ENCODE measurements at places on chromosomes 5 and 9.
A peak's percentile ranks its signal among the peaks of the same experiment; 100 is the strongest.

- peaks cover 51% of the 10 kb centered on the region for H3K36me3 ChIP-seq
- H3K4me1 ChIP-seq = peaks cover 20% of the 10 kb centered on the region
- H3K27ac ChIP-seq = no peak overlapping the region
These were observed 47.7 kb downstream of the CAMK4 start for GRCh38 chr5:111271885-111272284.

GRCh38 chr5:124888050-124888506 is 141.6 kb upstream of the ZNF608 start:
- no peaks in the 10 kb centered on the region for H3K4me1 ChIP-seq
- H3K27ac ChIP-seq = no peak overlapping the region
- H3K27me3 ChIP-seq = no peaks in the 10 kb centered on the region
- H3K4me3 ChIP-seq = no peak overlapping the region
- no peaks in the 10 kb centered on the region for H3K36me3 ChIP-seq

GRCh38 chr5:143571642-143572624 is 168.4 kb upstream of the NR3C1 start:
- no peak overlapping the region for H3K4me3 ChIP-seq
- DNase-seq = no peak
- H3K4me1 ChIP-seq = no peaks in the 10 kb centered on the region

- H3K4me3 ChIP-seq = no peak overlapping the region
- DNase-seq = no peak
- no peaks in the 10 kb centered on the region for H3K36me3 ChIP-seq
- H3K4me1 ChIP-seq = no peaks in the 10 kb centered on the region
- H3K27me3 ChIP-seq = no peaks in the 10 kb centered on the region
- H3K27ac ChIP-seq = no peak overlapping the region
These were observed 160.6 kb downstream of the IZUMO3 start for GRCh38 chr9:24385077-24385476.

DNA sequence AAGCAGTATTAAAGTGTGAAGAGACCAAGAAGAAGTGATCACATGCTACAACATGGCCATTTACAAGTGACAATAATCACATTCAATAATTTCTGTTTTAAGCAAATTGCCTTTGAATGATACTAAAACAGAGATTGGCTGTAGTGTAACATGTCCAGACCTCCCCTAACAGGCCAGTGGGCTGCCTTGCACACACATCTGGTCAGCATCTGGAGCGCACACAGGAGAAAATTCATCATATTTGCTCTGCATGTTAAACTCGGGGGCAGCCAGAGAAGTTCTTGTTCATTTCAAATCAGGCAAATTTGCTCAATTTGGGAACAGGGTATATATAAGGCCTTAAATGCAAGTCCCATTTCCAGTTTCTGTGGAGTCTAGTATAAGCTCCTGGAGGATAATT is 111.1 kb upstream of the FBXL7 start:
- H3K27ac ChIP-seq = no peak overlapping the region
- no peak overlapping the region for H3K4me3 ChIP-seq
- H3K4me1 ChIP-seq = no peaks in the 10 kb centered on the region

GRCh38 chr5:110019119-110019518 is 329.4 kb downstream of the MAN2A1 start:
- no peak overlapping the region for H3K4me3 ChIP-seq
- no peaks in the 10 kb centered on the region for H3K4me1 ChIP-seq
- no peak for DNase-seq
- H3K36me3 ChIP-seq = no peaks in the 10 kb centered on the region
- H3K27me3 ChIP-seq = no peaks in the 10 kb centered on the region

DNA sequence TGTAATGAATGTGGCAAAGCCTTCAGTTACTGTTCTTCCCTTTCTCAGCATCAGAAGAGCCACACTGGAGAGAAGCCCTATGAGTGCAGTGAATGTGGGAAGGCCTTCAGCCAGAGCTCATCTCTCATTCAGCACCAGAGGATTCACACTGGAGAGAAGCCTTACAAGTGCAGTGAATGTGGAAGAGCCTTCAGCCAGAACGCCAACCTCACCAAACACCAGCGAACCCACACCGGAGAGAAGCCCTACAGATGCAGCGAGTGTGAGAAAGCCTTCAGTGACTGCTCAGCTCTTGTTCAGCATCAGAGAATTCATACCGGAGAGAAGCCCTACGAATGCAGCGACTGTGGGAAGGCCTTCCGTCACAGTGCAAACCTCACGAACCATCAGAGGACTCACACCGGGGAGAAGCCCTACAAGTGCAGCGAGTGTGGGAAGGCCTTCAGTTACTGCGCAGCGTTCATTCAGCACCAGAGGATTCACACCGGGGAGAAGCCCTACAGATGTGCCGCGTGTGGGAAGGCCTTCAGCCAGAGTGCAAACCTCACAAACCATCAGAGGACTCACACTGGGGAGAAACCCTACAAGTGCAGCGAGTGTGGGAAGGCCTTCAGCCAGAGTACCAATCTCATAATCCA is 6.8 kb downstream of the RPL12 start:
- no peak for DNase-seq
- H3K4me1 ChIP-seq = peaks cover 27% of the 10 kb centered on the region
- no peak overlapping the region for H3K4me3 ChIP-seq
- H3K36me3 ChIP-seq = peaks cover 95% of the 10 kb centered on the region

GRCh38 chr5:531101-531748 is 7.0 kb upstream of the SLC9A3 start:
- H3K36me3 ChIP-seq = no peaks in the 10 kb centered on the region
- H3K27me3 ChIP-seq = peaks cover 41% of the 10 kb centered on the region
- H3K4me3 ChIP-seq = no peak overlapping the region
- peaks cover 39% of the 10 kb centered on the region for H3K4me1 ChIP-seq
- H3K27ac ChIP-seq = no peak overlapping the region

DNA sequence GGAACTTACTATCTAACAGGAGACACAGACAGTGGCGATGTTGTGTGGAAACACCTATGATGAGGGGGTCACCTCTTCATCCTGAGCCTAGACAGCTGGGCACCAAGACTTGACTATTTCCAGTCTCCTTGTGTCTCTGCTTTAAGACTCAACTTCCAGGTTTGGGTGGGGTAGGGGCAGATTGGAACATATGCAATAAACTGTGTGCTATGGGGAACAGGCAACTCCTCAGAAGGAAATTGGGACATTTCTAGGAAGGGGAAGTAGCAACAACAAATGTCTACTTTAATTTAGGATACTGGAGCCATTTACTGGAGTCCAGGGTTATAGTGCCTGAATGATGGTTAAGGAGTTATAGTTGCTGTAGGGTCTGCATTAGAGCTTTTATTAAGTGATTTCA is 57.3 kb downstream of the FGF18 start:
- no peak for DNase-seq
- no peak overlapping the region for H3K27ac ChIP-seq
- H3K4me1 ChIP-seq = peaks cover 13% of the 10 kb centered on the region
- peaks cover 9% of the 10 kb centered on the region for H3K27me3 ChIP-seq
- H3K4me3 ChIP-seq = no peak overlapping the region

GRCh38 chr5:95184924-95185323 is 100.0 kb downstream of the MCTP1 start:
- no peak for DNase-seq
- H3K4me3 ChIP-seq = no peak overlapping the region
- H3K36me3 ChIP-seq = no peaks in the 10 kb centered on the region
- H3K27me3 ChIP-seq = no peaks in the 10 kb centered on the region

- H3K27me3 ChIP-seq = no peaks in the 10 kb centered on the region
- H3K4me3 ChIP-seq = no peak overlapping the region
- DNase-seq = no peak
- H3K27ac ChIP-seq = no peak overlapping the region
These were observed 185.0 kb downstream of the DAB2IP start for GRCh38 chr9:121836366-121836885.

DNA sequence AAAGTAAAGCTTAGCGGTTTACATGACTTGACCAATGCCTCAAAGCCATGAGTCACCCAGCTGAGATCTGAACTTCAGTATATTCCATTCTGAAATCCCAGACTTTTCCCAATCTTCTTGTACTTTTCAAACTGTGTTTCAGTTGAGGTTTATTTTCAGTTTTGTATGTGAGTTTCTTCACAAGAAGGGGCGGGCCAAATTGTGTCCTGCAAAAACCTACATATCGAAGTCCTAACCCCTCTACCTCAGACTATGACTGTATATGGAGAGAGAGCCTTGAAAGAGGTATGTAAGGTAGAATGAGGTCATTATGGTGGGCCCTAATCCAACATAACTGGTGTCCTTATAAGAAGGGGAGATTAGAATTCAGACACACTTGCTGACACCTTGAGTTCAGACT is 666 bp upstream of the TLR4 start:
- no peak overlapping the region for H3K4me3 ChIP-seq
- no peak overlapping the region for H3K27ac ChIP-seq
- no peaks in the 10 kb centered on the region for H3K36me3 ChIP-seq
- peaks cover 3% of the 10 kb centered on the region for H3K4me1 ChIP-seq
- H3K27me3 ChIP-seq = peaks cover 8% of the 10 kb centered on the region
- no peak for DNase-seq

DNA sequence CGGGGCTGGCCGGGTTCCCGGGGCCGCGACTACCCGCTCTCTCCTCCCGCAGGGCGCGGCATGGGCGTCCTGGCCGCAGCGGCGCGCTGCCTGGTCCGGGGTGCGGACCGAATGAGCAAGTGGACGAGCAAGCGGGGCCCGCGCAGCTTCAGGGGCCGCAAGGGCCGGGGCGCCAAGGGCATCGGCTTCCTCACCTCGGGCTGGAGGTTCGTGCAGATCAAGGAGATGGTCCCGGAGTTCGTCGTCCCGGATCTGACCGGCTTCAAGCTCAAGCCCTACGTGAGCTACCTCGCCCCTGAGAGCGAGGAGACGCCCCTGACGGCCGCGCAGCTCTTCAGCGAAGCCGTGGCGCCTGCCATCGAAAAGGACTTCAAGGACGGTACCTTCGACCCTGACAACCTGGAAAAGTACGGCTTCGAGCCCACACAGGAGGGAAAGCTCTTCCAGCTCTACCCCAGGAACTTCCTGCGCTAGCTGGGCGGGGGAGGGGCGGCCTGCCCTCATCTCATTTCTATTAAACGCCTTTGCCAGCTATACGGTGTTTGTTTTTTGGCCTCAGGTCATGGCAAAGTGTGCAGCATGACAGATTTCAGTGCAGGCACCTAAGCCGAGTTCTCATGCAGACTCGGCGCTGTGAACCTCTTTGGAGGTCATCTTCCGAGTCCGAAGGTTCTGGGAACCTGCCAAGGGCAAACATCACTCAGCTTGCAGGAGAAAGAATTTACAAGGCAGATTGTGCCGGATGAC is 516 bp downstream of the MRPL41 start:
- peaks cover 29% of the 10 kb centered on the region for H3K36me3 ChIP-seq
- H3K27ac ChIP-seq = peak overlapping the region; percentile 80
- H3K4me1 ChIP-seq = peaks cover 22% of the 10 kb centered on the region
- H3K4me3 ChIP-seq = peak overlapping the region; percentile 81
- no peak for DNase-seq
- no peaks in the 10 kb centered on the region for H3K27me3 ChIP-seq

DNA sequence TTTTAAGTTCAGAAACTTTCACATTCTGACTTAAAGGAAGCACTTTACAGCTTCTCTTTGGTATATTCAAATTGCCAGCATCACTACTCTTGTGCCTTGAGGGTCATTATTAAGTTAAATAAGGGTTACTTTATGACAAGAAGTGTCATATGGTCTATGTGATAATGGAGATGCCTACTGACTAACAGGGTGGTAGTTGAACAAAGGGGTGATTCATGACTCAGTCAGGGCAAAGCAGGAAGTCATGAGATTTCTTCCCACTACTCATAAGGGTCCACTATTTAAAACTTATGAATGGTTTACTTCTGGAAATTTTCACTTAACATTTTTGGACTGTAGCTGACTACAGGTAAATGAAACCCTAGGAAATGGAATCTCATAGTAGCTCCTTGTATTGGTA is 938.3 kb upstream of the PTPRD start:
- H3K27me3 ChIP-seq = no peaks in the 10 kb centered on the region
- H3K36me3 ChIP-seq = no peaks in the 10 kb centered on the region
- no peak overlapping the region for H3K27ac ChIP-seq
- no peaks in the 10 kb centered on the region for H3K4me1 ChIP-seq
- H3K4me3 ChIP-seq = no peak overlapping the region

DNA sequence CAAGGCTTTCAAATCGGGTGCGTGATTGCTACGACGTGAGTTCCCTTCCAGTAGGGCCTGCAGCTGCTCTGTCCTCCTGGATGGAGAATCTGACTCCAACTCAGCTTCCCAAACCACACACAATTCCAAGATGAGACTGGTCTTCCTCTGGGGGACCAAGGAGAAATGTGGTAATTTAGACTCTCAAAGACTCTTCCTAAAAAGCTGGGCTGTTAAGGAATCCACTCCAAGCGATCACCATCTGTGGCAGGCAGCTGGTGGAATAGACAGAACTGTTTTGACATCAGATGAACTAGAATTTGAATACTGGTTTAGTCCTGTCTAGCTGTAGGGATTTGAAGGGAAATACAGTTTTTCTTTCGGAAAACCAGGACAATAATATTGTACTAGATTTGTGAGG is 130.7 kb upstream of the KLF4 start:
- DNase-seq = no peak
- no peak overlapping the region for H3K4me3 ChIP-seq
- no peak overlapping the region for H3K27ac ChIP-seq
- no peaks in the 10 kb centered on the region for H3K27me3 ChIP-seq

- no peaks in the 10 kb centered on the region for H3K27me3 ChIP-seq
- H3K4me3 ChIP-seq = no peak overlapping the region
- DNase-seq = no peak
- H3K27ac ChIP-seq = no peak overlapping the region
These were observed 12.4 kb downstream of the KCNV2 start for GRCh38 chr9:2729721-2730120.
